NCI-H146 (cell line): ENCODE measurements at places on chromosomes 11 and 22.

DNA sequence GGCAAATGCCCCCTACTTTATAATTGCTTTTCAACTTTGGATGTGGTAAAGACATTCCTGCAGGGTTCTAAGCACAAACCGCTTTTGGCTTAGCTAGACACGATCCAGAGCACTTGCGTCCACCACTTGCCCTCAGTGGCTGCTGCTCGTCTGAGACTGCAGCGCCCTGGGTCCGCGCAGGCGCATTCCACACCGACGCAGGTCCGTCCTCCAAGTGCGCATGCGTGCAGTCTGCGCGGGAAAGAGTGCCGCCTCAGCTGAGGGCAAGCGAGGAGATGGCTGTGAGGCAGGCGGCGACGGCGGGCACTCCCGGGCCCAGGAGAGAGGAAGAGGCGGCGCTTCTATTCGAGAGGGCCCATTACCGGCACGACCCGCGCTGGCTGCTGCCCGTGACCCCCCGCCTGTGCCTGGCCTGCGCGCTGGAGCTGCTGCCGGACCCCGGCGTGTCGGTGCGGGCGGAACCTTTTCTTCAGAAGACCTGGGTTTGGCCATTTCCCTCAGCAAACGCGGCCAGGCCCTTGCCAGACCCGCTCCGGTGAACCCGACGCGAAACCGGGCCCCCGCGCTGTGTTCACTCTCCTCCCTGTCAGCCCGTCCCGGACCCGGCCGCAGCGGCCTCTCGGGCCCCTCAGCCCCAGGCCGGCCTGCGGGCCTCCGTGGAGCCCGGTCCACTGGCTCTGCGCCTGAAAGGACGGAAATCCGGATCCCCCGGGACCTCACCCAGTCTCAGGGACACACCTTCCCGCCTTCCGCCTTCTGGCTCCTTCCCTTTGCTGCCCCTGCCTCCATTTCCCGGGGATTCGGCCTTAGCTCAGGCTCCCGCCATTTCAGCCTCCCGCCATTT is at the start of gene MEI1:
Gene MEI1, plus strand, starts transcription at position 240 of the 844 bp plus-strand sequence. Its CDS starts 36 bp downstream, at position 276.
- DNase-seq, result no peak

DNA sequence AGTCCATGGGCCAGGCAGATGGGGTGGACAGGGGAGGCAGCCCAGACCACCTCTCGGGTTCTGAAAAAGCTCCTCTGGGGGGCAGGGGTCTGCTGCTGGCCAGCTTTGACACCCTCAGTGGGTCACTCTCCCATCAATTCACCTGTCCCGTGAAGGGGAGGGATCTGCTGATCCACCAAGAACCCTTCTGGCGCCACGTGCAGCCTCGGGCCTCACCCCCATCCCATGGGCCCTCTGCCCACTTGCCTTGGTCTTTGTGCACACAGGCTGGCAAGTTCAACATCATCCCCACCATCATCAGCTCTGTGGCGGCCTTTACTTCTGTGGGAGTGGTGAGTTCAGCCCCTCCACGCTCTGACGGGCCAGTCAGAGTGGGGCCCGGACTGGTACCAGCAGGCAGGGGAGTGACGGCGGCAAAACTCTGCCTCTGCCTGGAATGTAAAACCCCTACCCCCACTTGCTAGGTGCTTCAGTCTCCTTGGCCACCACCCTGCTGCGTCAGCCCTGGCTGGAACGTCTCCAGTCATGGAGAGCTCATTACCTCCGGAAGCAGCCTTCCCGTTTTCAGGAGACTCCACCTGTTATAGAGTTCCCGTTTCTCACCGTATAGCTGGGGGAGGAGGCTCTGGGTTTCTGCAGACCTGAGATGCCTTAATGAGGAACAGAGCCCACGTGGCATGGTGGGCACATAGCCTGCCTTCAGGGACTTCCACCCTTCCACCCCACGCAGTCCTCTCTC is 12.7 kb downstream of the PRG3 start:
- DNase-seq, result no peak

DNA sequence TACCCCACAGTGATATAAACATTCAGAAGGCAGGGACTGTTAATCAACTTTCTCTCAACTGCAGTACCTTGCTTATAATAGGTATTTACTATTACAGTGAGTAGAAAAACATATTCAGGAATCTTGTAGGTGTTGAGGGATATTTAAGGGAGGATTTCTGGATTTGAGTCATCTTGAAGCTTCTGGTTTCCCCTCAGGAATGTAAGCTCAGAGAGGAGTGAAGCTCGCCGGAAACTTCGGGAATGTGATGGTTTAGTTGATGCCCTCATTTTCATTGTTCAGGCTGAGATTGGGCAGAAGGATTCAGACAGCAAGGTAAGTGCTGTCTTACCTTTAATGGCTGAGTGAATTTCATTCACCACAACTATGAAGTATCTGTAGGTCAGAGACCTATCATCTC is 42.9 kb downstream of the CTNND1 start:
- no peak for DNase-seq

DNA sequence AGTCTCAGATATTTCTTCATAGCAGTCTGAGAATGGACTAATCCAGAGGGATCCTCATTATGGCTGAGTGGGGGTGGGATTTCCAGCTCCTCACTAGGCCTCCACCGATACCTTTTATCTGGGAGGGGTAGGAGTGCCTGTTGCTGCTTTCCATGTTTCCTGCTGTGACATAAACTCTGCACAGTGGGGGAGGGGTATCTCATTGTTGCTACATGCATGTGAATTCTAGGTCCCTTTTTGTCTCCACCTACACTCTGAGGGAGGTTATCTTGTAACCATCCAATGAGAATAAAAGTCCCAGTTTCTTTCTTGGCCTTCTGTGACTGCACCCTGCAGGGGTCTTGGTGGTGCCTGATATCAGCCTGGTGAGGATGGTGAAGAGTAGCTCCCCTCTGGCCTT is 60.5 kb downstream of the ADAMTS15 start:
- DNase-seq, result no peak

DNA sequence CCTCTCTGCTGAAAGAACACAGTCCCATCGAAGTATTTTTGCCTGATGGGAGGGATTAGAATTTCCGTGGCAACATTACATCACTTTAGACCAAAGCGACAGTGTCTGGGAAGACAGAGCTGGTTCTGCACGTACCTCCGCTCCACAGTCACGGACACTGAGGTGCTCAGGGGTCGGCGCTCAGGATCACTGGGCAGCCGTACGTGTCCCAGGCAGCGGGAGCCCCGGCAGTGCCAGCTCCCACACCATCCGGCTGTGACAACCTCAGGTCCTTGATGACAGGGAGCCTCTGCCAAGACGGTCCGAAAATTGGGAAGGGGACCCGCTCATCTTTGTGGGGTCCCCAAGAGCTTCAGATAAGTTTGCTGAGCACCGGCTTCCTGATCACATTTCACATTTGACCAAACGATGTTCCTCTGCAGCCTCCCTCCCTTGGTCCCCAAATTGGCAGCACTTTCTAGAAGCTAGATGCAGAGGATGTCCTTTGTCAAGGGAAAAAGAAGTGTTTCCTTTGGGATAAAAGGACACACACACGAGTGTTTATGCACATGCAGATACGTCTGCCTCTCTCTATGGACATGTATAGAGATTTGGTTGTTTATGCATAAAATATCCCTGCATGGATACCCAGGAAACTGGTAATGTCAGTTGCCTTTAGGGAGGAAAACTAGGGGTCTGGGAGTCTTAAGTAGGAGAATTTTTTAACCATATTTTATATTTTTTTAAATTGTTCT is 61.6 kb upstream of the LINC01488 start:
- no peak for DNase-seq

GRCh38 chr11:8296038-8296649 is 32.5 kb upstream of the LMO1 start:
- no peak for DNase-seq

DNA sequence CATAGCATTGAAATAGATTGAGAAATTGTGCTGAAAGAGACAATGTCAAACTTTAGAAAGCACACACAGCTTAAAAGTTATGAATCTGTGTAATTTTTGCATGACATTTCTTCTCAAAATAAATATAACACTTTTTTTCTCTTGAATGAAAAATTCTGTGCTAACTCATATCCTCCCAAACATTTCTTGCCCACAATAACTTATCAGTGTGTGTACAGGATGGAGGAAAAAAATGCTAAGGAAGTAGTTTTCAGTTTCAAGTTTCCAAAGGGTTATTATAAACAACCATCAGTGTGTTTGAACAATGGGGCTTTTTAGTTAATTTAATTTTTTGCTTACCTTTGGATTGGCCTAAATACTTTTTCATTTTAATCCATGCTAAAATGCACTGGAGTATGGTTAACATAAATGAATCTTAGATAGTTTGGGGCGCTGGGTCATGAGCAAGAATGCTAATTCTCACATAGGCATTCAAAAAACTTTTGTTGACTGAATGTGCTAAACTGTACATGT is 82.9 kb upstream of the ARHGAP20 start:
- no peak for DNase-seq

DNA sequence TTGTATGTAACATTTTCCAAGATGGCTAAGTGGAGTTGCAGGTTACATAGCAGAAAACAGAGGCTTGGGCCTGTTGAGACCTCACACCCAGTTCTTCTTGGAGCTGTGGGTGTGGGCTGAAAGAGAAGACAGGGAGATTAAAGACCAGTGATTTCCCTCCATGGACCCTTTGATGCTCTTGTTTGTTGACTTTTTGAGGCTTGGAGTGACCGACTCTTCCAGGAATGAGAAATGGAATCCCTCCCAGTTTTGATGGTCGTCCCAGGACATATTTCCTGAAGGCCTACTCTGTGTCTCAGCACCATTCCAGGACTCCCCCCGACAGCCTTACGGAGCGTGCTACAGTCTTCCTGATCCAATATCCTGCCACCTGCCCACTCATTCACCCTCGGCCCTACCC is 96.9 kb downstream of the PTPRJ start:
- no peak for DNase-seq

DNA sequence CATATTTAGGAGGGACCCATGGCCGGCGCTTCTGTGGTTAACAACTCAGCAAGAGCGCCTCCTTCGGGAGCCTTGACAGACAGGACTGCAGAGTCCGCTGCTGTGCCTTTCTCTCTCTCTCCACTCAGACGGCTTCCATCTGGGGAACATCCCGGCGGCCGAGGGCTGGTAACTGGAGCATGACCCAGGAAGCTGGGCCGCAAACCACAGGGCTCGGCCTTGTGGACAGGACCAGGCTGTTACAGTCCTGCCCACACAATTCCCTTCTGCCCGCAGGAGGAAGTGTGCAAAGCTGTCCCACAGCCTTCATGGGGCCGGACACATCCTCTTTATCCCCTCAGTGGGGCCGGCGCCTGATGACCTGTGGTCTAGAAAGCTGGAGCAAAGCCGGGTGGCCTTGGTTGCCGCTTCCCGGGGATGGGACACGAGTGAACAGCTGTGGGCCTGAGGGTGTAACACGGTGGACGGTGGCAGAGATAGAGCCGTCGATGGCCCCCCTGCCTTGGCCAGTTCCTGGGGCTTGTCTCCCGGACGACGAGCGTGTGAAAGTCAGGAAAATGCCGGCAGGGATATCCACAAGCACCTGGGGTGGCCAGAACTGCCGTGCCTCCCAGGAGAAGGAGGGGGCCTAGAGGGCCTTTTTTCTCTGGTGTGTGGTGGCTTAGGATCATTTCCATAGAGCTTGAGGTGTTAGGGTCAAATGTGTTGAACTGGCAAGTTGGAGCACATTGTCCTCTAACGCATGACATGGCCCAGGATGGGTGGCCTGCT is 50.1 kb downstream of the FBLN1 start:
- DNase-seq, result no peak

DNA sequence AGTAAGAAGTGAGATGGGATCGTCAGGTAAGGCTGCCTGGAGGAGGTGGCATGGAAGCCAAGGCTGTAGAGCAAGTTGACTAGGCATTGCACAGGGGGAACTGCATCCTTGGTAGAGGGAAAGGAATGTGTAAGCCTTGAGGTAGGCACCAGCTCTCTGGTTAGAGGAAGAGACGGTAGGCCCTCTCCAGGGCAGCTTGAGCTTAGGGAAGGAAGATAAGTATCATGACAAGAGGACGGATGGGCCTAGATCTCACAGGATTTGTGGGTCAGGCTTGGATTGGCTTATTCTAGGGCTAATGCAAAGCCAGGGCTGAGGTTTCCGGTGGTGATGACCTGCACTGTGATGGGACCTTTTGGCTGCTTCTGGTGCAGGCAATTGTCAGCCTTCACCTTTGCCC is 1035.8 kb downstream of the TBC1D22A start:
- DNase-seq, result no peak

DNA sequence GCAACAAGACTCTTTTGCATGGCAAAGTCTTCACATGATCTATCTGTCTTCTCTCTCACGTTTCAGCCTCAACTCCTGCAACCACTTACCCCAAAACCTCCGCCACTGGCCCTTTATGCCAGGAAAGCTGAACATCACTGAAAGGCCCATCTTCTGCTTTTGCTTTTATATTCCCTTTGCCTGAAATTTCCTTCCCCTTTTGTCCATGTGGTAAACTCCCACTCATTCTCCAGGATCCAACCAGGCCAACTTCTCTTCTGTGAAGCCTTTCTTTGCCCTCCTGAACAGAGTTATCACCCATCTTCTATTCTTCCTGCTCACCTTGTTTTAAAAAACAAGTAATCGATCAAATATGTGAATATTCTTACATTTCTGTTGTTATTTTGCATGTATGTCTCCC is 117.8 kb downstream of the WNT11 start:
- DNase-seq, result no peak

GRCh38 chr11:99170591-99170990 is 149.8 kb downstream of the CNTN5 start:
- no peak for DNase-seq

DNA sequence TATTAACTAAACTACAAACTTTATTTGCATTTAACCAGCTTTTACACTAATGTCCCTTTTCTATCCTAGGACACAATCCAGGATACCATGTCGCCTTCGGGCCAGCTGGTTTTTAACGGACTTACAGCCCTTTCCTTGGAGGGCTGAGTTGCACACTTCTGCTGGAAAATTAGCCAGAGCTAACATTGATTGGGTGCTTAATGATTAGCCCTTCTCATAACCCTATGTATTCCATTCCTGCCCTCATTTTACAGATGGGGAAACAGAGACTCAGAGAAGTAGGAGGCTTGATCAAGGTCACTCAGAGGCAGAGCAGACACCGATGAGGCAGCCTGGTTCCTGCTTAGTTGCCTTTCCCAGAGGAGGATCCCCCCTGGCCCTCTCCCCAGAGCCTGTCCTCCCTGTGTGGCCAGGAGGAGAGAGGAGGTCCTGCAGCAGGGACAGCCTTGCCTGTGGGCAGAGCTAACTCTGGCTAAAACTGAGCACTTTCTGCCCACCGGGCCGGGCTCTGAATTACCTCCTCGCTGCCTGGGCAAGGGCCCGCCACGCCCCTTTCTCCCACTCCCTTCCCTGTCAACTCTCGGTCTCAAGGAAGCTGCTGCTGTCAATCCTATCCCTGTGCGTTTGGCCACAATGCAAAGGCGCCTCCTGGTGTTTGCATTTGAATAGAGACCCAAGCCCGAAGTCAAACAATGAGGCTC is 59.6 kb upstream of the PAX6 start:
- DNase-seq, result peak; percentile 70

- no peak for DNase-seq
Observed at GRCh38 chr11:21059879-21060278, 390.5 kb downstream of the NELL1 start.

DNA sequence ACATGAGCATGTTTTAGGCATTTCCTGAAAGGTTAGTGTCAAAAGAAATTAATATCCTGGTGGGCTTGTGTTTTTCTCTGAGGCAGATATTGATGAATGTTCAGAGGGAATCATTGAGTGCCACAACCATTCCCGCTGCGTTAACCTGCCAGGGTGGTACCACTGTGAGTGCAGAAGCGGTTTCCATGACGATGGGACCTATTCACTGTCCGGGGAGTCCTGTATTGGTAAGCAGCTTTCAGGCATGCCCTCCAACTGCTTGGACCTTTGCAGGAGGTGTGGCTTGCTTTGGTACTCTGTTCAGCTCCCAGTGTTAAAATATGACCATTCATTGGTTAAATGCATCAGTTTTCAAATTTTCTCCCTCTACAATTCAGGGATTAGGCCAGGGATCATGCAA is 658.6 kb upstream of the ANO5 start:
- DNase-seq, result peak; percentile 75
